Activated CD4-positive, alpha-beta T cell treated with anti-CD3 and anti-CD28 coated beads, Interleukin-2, amount 50 U/mL, for 48 hours (primary cell): ENCODE measurements at places on chromosomes 5 and 9.

DNA sequence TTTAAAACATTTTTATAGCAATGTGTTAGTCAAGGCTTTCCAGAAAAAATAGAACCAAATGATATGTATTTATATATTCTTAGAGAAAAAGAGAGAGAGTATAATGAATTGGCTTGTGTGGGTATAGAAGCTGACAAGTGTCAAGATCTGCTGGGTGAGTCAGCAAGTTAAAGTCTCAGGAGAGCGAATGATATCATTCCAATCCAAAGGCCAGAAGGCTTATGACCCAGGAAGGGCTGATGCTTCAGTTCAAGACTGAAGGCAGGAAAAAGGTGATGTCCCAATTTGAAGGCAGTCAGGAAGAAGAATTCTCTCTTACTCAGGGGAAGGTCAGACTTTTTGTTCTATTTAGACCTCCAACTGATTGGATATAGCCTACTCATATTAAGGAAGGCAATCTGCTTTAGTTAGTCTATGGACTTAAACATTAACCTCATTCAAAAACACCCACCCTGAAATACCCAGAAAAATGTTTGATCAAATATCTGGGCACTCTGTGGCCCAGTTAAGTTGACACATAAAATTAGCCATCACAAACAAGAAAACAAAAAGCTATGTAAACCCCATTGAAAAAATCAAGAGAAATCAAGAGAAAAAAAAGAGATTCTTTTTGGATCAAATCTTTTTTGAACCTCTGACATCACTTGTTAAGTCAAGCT is 189.6 kb downstream of the PIK3R1 start:
- DNase-seq = no peak

DNA sequence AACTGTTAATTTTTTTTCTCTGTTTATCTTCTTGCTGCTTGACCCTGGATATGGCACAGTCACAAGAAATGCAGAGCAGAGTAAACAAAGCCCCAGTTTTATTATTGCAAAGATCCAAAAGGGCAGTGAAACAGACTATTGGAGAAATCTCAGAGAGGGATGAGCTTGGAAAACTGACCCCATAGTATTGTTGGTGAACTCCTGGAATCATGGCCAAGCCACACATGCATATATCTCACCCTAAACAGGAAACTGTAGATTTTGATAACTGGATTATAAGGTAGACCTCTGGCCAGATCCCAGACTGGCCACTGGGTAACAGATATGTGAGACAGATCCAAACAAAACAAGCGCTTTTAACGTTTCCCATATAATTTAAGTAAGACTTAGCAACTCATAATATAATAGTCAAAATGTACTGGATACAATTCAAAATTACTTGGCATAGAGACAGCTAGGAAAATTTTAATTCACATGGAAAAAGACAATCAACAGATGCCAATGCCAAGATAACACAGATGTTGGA is 263.5 kb upstream of the SEMA6A start:
- DNase-seq = no peak

GRCh38 chr9:136776947-136777346 is 12.6 kb upstream of the LCN15 start:
- no peak for DNase-seq

DNA sequence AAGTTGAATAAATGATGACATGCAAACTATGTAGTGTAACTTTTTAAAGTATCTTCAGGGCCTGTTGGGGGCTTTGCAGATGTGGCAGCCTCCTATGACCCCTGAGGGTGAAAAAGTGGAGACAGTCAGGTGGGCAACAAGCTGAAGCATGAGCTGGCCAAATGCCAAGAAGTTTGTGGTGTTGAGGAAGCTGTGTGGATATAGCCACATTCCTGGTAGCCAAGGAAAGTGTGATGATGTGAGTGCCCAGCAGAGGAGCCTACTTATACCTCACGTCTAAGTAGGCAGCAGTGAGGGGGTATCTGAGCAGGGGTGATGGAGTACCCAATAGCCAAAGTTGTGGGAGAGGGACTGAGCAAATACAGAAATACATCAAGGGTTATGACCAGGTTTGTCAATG is 621.2 kb upstream of the CDH6 start:
- DNase-seq = no peak

DNA sequence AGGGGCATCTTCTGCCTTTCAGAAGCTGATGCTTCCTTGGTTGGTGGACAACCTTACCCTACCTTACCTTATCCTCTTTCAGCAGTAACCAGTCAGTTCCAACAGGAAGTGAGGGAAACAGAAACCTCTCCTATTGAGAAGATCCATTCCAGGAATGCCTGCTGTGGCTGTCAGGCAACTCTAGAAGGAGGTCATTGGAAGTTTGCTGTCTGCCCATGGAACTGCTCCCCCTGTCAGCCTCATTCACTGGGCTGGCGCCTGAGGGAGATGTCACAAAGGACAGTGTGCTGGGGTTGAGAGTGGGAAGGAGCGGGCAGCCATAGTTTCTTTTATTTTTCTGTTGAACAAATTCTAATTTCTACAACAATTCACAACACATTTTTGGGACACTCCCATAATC is 54.7 kb downstream of the IRX1 start:
- no peak for DNase-seq

- no peak for DNase-seq
Observed at GRCh38 chr5:93225748-93226147, 355.3 kb downstream of the NR2F1-AS1 start.
